ENCODE measurements at places on chromosomes 11 and 22.
A peak's percentile ranks its signal among the peaks of the same experiment; 100 is the strongest.

GRCh38 chr11:110907629-110908028 lies 195.4 kb upstream of the ARHGAP20 start:
- DNase-seq = peak; percentile 18

DNA sequence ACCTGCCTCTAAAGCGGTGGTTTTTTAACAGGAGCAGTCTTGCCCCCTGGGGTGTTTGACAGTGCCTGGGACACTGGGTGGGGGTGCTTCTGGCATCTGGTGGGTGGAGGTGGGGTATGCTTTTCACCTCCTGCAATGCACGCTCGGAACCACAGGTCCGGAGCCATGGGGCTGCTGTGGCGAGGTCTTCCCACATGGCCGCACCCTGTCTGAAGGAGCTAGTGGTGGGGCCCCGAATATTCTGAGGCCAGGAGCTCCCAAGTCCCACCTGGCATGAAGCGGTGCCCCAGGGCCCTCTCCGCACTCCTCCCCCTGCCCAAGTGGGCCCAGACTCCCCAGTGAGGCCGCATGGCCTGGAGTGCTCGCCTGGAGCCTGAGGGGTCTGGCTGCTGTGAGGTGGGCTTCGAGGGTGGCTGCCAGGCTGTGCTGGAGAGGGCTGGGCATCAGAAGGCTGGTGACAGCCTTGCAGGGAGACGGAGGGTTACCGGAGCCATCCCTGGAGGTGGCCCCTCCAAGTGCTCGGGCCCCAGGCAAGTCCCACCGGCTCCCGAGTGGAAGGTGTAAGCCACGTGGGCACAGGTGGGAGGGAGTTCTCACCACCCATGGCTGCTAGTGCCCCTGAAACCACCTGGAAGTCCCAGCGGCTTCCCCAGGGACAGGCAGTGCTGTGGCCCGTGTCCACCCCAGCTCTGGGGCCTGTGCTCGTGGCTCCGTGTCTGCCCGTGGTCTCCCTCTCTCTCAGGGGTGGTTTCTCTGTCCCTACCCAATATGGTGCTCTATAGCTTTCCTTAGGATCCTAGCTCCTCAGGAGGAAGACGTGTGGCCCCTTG lies 15.1 kb downstream of the TBX1 start:
- no peak for DNase-seq

DNA sequence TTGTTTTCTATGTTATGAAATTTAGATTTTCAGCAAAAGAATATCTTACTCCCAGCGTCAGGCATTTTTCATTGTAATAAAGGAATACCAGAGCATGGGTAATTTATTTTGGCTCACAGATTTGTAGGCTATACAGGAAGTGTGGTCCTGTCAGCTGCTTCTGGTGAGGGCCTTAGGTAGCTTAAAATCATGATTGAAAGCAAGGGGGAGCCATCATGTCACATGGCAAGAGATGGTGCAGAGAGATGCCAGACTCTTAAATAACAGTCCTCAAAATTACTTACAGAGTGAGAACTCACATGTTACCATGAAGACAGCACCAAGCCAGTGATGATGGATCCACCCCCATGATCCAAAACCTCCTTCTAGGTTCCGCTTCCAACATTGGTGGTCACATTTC lies 825.0 kb upstream of the CHORDC1 start:
- no peak for DNase-seq

GRCh38 chr11:103867481-103867880 lies 169.0 kb upstream of the DDI1 start:
- no peak for DNase-seq

GRCh38 chr22:11307998-11308397 lies 4220.0 kb upstream of the OR11H1 start:
- DNase-seq = no peak

DNA sequence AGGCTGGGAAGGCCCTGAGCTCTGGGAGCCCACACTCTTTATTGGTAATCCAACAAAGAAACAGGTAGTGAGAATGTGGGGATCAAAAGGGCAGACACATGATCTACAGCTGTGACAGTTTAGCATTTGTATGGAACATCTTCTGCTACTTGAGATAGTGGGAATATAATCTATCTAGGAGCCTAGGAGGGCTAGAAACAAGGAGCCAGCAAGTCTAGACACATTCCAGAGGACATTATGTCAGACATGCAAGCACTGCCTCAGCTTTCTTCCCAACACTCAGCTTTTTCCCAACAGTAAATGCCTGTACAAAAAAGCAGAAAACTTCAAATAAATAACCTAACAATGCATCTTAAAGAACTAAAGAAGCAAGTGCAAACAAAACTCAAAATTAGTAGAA lies 1150.6 kb upstream of the RAG2 start:
- DNase-seq = no peak

DNA sequence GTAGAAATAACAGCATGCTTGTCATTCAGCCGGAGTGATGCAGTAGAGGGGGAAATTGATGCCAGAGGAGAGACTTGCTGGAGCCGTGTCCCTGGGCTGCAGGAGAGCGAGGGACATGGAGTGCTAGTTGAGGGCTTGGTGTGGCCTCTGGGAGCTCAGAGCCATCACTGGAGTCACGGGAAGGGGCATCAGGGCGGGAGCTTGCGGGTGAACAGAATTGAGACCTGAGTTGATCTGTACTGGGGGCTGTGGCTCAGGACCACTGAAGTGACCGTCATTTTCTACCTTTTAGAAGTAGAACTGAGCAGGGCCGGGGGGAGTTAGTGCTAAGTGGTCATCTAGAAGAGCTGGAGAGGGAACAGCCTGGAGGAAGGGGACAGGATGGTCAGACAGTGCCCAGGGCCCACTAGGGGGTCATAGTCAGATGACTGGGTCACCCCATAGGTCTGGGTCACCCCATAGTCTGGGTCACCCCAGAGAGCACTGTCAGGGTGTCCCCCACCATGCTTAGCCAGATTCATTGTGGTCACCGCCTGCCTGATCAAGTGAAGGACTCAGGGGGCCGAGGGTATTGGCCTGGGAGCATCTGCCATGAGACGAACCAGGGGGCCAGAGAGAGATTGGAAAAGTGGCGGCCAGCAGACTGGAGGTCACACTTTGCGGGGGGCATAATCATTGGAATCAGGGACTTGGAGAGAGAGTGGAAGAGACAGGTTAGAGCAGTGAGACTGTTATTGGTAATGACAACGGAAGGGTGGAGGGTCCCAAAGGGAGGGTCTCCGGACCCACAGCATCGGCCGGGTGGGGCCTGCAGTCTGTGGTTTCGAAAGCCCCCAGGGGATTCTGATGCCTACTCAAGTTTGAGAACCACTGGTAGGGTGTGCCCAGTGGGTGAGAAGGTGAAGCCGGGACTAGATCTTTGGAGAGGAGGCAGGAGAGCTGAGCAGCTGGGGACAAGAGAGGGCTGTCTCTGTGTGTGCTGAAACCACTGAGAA lies 15.2 kb downstream of the RIBC2 start:
- DNase-seq = no peak

DNA sequence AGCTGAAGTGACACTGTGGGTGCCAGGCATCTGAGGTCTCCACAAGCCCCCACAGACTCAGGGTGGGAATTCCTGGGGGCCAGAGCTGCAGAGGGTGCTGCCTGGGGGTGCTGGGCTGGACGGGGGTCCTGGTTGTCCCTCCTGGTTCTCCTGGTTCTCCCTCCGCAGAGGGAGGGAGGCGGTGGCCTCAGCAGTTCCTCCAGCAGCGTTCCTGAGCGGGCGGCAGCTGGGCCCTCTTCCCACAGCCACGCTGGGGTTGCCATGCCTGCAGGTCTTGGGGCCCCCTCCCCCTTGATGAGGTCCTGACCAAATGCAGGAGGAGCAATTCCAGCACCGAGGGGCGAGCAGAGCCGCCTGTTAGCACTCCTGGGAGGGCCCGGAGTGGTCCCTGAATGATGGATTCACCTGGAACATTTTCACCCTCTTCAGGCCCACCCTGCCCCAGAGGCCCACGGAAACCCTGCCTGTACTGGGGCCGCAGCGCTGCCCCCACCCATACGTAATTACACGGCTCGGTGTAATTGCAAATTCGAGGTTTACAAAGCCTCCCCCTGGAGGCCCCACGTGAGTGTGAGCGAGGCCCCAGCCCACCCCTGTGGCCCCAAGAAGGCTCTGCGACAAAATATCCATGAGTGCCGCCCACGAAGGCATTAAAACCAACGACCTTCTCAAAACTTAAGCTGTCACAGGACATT lies 635 bp downstream of the C11orf21 start:
- DNase-seq = no peak

DNA sequence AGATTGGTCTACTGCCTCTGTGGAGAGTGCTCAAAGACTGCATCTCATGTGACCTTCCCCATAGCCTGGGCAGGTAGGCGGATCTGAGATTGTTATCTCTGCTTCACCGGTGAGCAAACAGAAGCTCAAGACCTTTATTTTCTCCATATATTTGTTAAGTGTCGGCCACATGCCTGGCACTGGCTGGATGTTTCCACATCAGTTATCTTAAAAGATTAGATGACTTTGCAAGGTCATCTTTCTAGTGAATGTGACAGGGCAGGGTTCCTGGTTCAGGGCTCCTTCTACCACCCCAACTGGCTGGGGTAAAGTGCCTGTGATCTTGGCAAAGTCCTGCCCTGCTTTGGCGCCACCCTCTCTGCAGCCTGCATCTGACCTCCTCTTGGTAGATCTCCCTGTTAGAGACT lies 125.0 kb downstream of the CCDC81 start:
- no peak for DNase-seq

GRCh38 chr11:1148752-1149180 lies 9.0 kb upstream of the MUC5AC start:
- no peak for DNase-seq

Measured in SK-N-MC (cell line).